ENCODE measurements at places on chromosomes 5 and 9.

DNA sequence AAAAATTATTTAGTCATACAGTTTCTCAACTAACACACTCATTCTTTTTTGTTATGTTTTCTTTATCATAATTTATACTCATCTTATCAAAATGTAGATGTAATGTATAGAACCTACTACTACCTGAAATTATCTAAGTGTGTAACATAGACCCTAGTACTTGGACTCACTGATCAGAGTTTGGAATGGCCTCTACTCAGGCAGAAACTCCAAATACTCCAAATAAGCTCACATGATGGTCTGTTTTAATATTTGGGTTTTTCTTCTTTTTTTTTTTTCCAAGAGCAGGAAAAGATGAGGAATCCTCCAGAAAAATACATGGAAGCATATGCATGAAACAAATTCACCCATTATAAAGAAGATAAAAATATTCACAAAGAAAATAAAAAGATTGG is 126.3 kb downstream of the PDE4D start:
- DNase-seq = no peak

DNA sequence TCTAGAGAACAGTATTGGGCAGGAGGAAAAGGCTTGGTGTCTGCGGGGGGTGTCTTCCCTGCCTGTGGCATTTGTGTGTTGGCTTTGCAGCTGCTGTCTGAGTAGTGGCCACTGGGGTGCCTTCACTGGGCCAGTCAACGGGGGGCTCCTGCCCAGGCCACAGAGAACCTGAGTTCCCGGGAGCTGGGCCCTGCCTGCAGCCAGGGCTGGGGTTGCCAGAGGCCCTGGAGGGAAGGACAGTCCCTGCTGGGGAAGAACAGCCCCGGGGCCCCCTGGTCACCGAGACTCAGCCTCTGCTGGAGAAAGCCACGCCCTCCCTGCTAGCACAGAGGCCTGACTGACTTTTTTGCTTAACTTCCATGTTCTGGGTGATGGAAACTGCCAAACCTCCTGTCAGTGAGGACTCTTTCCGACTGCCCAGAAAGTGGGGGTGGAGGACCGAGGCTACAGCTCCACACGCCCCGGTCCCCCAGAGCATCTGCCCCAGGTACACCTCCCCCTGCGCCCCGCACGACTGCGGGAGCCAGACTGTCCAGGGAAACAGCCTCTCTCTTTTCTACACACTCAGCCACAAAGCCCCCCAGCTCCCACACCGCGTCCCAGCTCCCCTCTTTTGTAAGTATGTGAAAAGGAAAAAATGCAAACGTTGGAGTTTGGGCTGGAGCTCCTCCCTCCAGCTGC is 133.4 kb downstream of the DAB2IP start:
- DNase-seq = no peak

- DNase-seq = no peak
Measured at GRCh38 chr5:9549941-9550340, 4.1 kb upstream of the SEMA5A start.

DNA sequence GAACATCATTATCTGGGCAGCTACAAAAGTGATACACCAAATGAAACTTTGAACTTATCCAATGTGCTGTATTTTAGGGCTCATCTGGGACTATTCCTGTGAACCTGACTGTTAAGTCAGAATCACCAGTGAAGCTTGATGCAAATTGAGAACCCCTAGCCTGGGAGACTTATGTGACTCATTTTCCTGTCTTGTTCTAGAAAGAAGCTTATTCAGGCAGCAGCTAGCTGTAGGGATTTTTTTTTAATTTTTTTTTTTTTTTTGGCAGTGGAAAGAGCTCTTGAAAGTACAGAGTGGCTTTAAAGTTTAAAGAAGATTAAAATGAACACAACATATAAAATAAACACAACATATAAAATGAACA is 81.1 kb upstream of the TNFAIP8 start:
- DNase-seq = no peak

GRCh38 chr5:79183617-79184016 is 52.3 kb upstream of the JMY start:
- no peak for DNase-seq

GRCh38 chr5:65133477-65134110 is 348.1 kb downstream of the ADAMTS6 start:
- DNase-seq = peak; percentile 9

DNA sequence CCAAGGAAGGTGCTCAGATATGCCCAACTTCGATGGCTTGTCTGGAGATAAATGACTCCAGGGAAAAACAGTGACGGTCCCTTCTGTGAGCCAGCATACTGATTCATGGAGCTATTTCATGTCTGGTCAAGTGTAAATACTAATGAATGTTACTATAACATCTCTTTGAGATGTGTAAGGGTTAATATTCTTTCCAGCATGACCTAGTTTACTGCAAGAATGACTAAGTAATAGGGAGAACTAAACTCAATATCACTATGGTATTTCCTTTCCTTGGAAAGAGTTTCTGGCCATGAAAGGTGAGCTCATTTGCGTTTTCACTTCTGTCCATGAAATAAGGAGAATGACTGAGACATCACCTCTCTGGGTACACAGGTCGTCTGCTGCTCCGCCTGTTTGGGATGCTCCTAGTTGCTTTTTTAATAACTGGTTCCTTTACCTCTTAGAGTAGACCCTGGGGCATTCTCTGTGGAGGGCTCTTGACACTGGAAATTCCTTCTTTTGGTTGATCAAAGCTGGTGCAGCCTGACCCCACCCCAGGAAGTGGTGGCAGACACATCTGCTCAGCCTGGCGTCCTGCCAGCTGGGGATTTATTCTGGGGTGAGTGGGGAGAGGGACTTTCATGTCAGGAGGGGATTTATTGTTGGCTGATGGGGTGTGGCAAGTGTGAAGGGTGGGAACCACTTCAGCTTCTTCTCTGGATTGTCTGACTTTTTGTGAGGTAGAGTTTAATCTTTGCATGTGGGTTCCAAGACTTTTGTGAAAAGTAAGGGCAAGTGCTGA is 250.0 kb upstream of the MPDZ start:
- no peak for DNase-seq

GRCh38 chr5:154101184-154101583 is 62.4 kb downstream of the MFAP3 start:
- DNase-seq = no peak

- DNase-seq = no peak
Measured at GRCh38 chr5:177509381-177509951, at the start of gene DOK3. DOK3 (minus strand) TSS chr5:177509826; CDS start chr5:177509540, 286 bp downstream.

DNA sequence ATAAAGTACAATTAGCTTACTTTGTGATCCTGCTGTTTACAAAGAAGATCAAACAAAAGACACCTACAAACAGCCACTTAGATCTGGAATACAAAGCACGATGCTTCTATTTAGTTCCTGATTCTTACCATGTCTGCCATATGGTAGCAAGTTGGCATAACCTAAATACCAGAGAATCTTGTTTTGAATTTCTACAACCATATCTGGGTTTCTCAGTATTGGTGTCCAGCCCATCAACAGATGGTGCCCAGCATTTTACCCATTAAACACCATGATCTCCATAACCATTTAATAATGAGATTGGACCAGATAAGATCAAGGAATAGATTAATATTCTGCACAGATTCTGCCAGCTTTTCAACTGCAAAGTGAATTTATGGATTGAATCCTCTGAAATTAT is 29.8 kb downstream of the SLC24A2 start:
- DNase-seq = no peak

DNA sequence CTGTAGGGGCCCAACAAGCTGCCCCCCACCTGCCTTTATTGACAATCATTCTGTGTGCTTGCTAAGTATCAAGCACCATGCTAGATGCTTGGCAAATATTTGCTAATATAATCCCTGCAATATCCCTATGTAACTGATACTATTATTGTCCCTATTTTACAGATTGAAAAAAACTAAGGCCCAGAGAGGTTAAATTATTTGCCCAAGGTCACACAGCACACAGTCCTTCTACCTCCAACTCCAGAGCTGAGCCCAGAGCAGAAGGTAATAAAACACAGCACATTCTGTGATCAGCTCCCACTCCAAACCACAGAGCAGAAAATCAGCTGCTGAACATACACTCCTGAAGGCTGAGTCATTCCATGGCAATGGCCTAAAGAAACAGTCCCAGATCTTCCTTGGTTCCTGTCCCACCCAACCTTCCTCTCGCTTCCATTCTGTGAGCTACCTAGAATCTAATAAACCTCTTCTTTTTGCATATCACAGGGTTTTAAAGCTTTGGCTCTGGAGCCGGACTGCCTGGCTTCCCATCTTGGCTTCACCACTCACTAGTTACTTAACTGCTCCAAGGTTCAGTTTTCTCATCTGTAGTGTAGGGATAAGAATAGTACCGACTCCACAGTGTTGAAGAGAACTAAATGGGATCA is 66.7 kb upstream of the ADRA1B start:
- DNase-seq = no peak

DNA sequence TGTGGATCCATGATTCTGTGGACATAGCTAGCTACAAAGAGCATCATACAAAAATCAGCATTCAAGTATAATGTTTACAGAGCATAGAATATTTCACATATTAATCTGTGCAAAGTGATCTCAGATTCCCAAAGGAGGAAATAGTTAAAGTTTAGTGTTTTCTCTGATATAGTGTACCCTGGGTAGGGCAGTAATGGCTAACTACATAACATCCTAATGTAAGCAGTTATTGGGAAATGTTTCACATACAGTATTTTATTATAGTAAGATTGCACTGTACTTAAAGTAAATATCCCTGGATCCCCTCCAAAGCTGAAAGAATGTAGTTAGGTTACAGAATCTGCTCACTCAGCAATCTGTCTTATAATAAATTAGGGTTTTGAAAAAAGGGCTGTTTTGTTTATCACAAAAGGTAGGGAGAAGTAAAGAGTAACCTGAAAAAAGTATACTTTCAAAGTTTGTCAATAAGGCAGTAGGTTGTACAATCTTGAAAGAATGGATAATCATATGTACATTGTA is 52.5 kb upstream of the SMARCA2 start:
- DNase-seq = no peak

DNA sequence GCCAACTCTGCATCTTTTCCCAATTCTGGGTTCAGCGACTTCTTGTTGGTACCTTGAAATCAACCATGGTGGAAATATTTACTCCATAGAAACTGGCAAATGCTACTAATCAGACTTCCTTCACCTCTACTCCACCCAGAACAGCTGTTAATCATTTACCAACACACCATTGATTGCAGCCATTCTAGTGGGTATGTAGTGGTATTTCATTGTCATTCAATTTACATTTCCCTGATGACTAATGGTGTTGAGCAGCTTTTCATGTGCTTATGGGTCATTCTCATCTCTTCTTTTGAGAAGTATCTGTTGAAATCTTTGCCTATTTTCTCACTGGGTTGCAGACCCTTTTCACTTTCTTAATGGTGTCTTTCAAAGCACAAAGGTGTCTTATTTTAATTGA is 122.4 kb upstream of the MSX2 start:
- no peak for DNase-seq

DNA sequence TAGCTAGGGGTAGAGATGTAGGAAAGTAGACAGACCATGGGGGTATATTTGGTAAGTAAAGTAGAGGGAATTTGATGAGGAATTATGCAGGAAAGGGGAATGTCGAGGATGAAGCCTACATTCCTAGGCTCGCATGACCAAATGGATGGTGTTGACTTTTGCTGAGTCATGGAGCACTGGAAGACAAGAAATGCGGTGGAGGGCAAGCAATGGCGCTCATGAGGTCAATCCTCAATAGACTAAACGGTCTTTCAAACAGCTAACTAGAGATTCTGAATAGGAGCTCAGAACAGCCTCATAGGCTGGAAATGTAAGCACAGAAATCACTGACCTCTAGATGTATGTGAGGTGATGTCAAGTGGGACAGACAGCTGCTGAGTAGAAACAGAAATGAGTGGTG is 50.7 kb upstream of the FST start:
- no peak for DNase-seq

DNA sequence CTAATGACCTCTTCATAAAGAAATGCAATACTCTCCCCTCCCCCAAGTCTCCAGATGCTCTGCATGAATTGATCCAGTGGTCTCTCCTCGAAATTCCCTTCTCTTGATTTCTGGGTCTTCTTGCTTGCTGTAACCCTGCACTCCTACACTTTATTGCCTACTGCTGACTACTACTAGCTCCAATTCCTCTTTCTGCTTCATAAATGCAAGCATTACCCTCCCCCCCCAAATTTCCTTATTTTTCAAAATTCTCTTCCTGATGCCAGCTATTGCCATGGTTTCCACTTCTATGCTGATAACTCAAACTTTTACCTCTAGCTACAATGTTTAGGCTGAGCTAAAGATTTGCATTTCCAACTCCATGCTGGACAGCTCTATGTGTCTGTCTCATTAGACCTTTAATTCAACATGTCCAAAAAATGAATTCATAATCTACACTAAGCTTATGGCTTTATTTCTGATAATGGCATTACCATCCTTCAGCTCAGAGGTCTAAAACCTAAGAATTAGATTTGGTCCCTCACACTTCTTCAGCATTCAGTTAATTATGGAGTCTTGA is 1.4 kb downstream of the ZBTB26 start:
- no peak for DNase-seq

DNA sequence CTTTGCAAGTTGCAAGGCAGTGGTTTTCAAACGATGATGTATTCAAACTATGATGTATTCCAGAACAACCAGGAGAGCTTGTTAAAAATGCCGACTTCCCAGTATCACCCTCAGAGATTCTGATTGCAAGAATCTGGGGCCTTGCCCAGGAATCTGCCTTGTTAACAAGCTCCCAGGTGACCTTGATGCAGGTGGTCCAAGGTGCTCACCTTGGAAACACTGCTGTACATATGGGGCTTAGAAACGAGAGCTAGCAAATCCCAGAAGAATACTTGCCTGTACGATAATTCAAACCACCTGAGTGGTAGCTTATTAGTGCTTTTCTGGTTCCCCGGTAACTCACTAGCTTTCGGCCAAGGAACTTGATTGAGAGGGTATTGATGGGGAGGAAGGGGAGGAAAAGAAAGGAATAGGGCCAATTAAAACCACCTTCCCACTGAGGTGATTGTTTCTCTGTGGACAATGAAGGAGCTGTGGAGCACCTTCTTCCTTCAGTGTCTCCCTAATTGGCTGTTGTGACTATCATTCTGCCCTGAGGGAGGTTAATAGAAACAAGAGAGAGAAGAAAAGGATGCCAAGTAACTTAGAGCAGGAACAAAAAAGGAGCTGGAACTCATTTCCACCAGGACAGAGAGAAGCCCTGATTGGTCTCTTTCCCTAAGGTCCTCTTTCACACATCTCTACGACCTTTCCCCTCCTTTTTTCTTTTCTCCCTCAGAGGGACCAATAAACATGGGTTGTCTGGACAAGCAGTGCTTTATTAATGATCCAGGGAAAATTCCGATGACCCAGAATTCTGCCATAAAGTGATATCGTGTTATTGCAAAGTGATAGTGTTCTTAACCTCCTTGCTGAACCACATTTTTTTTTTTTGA is 218.8 kb downstream of the TMEM167A start:
- DNase-seq = no peak

GRCh38 chr5:119067450-119067849 is 3.4 kb upstream of the DMXL1 start:
- no peak for DNase-seq

- no peak for DNase-seq
Measured at GRCh38 chr5:172733131-172733973, 37.6 kb downstream of the DUSP1 start.

DNA sequence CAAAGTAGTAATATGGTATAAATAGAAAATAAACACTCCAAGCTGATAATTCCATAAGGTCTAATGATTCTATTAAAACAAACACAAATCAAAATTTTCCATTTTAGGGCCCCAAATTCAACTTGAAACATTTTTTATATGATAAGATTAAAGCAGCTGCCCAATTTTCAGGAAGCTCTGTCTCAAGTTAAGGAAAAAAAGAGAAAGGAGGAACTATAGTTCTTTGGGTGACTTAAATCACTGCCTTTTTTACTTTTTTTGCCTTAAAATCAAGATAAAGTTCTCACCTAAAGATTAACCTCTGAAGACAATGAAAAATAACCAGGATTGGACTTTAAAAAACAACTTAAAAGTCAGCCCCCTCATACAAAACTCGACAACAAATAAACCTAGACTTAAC is 76.0 kb upstream of the IFNE start:
- no peak for DNase-seq

Measured in hippocampal formation (tissue), 2 donors.